ENCODE measurements at places on chromosomes 2 and 18.

GRCh38 chr18:74540652-74541421 lies 6.5 kb downstream of the CNDP1 start:
- DNase-seq, result no peak

DNA sequence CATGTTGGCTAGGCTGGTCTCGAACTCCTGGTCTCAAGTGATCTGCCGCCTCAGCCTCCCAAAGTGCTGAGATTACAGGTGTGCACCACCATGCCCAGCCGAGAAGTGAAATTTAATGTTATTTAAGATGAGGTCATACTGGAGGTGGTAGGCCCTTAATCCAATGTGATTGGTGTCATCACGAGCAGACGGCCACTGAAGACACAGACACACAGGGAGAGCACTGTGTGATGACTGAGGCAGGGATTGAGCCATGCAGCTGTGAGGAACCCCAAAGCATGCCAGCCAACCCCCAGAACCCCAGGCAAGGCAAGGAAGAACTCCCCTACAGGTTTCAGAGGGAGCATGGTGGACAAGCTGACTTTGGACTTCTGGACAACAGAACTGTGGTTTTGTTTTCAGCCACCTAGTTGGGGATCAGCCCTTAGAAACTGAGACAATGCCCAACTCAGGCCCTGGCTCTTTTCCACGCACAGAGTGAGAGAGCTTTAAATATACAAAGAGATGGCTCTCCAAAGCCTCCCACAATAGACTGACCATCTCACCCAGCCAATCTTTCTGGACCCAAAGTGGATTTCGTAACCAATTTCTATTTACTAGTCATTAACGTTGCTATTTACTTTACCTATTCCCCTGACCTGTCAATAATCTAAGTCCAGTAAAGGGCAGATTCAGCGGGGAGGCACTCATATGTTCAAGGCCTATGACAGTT lies 34.2 kb downstream of the TBC1D8 start:
- no peak for DNase-seq

GRCh38 chr2:237041231-237041630 lies 44.5 kb upstream of the COPS8 start:
- DNase-seq, result peak; percentile 54

- no peak for DNase-seq
Observed at GRCh38 chr2:200463452-200463851, 46.4 kb downstream of the KCTD18 start.

- DNase-seq, result peak; percentile 24
Observed at GRCh38 chr2:197804758-197805714, 643 bp downstream of the PLCL1 start.

- DNase-seq, result no peak
Observed at GRCh38 chr2:167749016-167749415, 498.4 kb downstream of the STK39 start.

DNA sequence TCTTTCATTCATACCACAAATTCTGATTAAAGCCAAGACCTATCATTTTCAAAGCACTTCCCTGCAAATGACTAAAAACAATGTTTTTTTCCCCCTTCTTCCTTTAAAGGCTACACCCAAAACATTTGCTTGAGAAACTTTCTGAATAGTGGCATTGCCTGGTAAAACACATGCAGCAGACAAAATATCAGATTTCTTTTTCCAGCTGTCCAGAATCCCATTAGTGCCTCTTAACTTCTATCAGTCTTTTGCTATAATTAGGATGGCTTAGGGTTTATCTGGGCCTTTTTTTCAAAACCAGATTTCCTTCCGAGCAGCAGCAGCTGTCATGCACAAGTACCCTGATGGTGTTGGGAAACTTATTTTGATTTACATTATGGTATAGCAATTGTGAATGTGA lies 50.6 kb downstream of the ALPK2 start:
- no peak for DNase-seq

DNA sequence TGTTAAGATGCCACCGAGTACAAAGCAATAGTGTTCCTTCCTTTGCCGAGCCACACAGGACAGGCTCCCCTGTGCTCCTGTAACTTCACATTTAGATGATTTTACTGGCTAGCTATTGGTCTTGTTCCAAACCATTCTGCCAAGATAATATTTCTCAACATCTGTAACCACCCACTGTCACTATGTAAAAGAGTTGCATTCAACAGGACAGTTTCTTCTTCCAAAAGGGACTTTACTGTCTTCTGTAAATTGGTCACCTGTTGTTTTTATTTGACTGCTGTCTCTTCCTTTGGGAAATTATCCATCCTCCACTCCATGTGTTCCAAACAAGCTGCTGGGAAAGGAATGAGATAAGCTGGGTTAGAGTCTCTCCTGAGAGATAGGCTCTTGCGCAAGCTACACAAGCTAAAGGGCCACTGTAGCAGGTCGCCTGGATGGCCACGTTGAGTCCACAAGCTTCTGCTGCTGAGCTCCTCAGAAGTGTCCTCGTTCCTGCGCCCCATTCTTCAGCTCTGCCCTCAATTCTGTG lies 14.4 kb upstream of the BZW1 start:
- DNase-seq, result peak; percentile 40

DNA sequence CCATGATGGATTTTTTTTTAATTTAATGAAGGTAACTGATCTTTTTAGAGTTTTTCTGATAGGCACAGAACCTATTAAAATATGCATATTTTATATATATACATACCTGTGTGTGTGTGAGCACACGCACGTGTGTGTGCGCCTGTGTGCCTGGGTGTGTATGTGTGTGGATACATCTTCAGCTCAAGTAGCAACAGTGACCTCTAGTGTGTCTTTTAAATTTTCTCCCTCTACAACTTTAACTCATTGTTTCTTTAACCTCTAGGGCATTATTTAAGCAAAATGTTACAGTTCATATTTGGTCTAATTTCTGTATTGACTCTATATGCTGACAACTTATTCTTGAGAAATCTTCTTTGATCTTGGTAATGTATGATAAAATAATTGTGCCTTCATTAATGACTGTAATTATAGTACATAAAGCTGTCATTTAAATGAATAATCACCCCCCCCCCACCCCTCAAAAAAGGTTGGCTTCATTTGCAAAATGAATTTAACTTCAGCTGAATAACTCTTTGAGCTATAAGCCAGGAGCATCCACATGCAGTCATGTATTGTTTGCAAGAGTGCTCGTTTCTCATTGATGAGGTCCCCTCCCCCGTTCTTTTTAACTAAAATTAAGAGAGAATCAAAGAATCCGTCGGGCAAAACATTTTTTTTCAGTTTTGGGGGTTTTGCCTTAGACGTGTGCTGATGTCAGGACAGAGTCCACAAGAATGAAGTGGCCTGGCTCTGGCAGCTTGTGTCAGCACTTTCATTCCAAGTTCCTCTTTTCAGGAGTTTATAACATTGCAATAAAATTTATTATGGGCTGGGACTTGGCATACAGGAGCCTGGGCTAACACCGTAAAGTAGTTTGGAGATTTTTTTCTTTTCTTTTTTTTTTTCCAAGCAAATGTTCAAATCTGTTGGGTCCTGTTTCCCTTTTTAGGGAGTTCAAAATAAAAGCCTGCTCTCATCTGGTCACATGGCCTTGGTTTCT lies 80.0 kb downstream of the ETAA1 start:
- peak; percentile 18 for DNase-seq

GRCh38 chr2:200003444-200003843 lies 48.1 kb downstream of the MAIP1 start:
- DNase-seq, result no peak

GRCh38 chr18:26215247-26215970 lies 10.8 kb upstream of the TAF4B start:
- no peak for DNase-seq

- no peak for DNase-seq
Observed at GRCh38 chr2:10249798-10250197, 52.9 kb upstream of the HPCAL1 start.

DNA sequence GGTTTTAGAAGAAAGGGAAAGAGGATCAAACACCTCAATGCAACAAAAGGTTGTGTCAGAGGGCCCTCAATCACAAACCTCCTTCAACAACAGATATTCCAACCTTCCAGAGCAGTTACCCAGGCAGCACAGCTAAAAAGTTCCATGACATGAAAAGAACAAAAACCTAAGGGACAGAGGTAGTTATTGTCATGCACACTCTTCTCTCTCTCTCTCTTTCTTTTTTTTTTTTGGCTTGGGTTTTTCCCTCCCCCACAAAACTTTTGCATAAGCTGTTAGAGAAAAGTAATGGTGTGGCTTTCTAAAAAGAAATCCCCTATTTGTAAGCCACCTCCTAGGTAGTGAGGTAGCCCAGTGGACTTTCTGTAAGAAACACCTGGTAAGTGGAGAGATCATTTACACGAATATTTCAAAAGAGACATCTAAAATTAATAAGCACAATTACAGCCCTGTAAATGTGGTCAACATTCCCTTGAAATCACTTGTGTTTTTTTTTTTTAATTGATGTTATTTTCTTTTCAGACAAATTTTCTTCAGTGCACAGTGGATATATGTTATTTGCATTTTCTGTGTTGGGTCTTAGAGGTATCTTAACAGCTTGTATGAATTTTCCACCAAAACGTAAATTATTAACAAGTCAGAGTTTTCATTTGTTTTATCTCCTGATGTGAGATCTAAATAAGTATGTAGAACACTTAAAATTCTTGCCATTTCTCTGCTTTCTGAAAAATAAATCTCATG lies 48.4 kb downstream of the ZEB2 start:
- DNase-seq, result no peak

- DNase-seq, result no peak
Observed at GRCh38 chr18:5756823-5757222, 138.5 kb downstream of the TMEM200C start.

Measured in left cardiac atrium (tissue), 4 donors.